ENCODE measurements at places on chromosomes 11 and 22.

DNA sequence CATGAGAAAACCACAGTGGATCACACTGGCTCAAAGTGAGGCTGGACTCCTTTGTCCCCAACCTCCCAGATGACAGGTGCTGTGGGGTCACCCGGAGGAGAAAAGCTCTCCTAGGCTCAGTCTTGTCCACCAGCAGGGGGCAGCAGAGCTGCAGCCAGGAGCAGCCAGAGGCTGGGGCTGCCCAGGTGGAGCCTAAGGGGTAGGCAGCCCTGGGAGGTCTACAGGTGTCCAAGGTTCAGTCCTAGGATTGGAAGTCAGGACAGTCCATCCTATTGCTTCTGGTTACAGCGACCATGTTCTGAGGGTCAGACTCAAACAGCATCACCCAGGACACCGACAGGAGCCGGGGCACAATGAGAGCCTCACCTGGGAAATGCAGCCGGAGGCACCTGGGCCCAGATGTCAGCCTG is 77.6 kb upstream of the IGLL5 start:
- DNase-seq: peak; percentile 40

- no peak for DNase-seq
These were observed 50.0 kb upstream of the CLTCL1 start for GRCh38 chr22:19341500-19341899.

DNA sequence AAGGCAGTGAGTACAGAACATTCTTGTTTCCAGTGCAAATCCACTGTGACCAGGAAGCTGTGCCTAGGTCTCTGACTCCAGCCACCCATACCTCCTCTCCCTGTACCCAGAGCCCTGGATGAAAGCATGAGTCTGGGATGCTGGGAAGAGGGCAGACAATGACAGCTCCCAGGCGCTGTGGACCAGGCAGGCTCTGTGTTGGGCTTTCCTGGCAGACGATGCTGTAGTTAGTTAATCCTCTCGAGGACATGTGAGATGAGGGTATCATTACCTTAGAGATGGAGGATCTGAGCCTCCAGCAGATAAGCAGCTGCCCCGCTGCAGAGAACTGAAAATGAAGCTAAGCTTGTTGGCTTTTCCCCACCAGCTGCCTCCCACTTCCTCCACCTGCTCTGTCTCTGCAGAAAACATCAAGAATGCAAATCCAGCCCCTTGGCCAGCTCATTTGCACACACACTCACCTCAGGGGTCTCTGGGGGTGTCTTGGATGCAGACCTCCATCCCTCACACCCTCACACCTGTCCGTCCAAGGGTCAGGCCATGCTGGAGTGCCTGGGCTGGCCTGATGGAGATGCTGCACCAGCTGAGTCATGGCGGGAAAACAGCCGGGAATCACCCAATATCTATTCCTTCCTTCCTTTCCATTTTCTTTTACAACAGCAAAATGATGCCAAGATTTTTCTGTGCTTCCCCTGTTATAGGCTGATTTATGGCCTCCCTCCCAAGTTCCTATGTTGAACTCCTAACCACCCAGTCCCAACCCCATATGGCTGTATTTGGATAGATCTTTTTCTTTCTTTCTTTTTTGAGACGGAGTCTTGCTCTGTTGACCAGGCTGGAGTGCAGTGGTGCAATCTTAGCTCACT is 94.9 kb upstream of the SEPTIN5 start:
- DNase-seq: no peak

DNA sequence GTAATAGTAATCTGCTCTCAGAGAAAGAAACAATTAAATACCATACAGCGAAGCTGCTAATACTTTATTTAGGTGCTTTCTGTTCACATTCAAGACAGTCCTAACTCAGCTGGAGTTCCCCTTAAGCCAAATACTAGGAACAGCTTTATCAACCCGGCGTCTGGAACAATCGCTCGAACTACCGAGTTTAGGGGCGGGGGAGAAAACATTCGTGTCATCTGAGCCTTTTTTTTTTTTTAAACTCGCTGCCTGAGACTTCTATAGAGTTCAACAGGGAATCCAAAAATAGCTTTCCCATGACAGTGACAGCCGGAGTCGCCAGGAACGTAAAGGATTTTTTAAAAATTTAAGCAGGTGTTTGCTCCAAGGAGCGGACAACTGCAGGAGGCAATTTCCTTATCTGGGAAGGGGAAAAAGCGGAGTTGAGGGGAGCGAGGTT is 852 bp downstream of the TRAF6 start:
- DNase-seq: no peak

DNA sequence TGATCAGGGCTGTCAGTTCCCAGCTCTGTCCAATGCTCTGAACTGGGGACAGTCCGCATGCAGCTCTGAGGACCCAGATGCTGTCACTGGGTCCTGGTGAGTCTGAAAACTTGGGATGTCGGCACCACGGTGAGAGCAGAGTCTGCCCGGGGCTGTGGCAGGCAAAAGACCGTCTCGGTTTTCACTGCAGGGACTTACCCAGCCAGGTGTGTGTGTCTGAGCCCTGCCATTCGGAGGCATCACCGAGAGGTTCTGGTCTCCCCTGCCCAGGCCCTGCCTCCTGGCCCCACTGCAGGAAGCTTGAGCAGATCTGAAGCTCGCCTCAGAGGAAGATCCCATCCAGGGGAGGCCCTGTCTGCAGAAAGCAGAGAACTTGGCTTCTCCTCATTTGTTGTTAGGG is 5.2 kb downstream of the TP53AIP1 start:
- no peak for DNase-seq

- DNase-seq: no peak
These were observed 22.9 kb upstream of the CHRM4 start for GRCh38 chr11:46414466-46414796.

- no peak for DNase-seq
These were observed 7.3 kb downstream of the PAX6 start for GRCh38 chr11:31803813-31804311.

GRCh38 chr11:86175191-86175590 is 69.4 kb upstream of the EED start:
- DNase-seq: no peak
